ENCODE measurements at places on chromosomes 16 and 17.

DNA sequence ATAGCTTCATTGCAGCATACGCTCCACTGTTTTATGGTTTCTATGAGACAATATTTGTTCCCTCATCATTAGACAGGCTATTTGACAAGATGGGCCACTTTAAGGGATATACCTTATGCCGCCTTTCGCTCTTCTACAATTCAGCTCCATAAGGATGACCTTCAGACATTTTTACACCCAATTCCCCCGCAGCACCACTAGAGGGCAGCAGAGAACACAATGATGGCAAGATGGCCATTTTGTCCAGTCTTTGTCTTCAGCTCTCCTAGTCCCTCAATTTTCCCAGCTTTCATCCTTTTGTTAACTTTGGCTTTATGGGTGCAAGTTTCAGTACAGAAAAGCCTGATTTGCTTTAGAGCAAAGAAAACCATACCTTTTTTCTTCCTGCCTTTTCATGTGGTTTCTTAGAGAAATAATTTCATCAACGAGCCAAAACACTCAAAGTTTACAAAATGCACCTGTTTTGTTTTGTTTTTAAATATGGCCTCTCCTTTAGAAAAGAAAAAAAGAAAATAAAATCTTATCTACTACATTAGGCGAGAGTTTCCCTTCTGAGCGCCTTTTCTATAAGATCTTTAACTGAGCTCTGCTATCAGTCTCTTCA is 355.3 kb downstream of the TOX3 start:
- no peak for DNase-seq

GRCh38 chr16:57281791-57282190 is 2.7 kb downstream of the PLLP start:
- no peak for DNase-seq

DNA sequence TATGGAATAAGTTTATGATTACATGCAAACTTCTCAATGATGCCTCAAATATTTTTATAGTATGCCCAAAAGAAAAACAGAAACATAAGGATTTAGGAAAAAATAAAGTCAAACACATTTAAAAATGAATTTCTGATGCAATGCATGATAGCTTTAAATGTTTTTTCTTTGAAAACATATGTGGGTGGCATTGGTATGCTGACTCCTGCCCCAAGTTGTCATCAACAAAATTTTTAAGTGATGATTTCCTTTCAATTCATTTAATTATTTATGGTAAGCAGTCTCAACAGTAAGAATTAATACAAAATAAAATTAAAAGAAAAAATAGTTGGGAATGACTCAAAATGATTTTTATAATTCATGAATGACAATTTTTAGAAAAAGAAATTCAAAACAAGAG is 104.9 kb downstream of the CEP112 start:
- no peak for DNase-seq

- DNase-seq: no peak
Measured at GRCh38 chr17:34235389-34236028, 19.6 kb upstream of the CCL2 start.

GRCh38 chr17:14813649-14814370 is 451.3 kb downstream of the PMP22 start:
- no peak for DNase-seq

DNA sequence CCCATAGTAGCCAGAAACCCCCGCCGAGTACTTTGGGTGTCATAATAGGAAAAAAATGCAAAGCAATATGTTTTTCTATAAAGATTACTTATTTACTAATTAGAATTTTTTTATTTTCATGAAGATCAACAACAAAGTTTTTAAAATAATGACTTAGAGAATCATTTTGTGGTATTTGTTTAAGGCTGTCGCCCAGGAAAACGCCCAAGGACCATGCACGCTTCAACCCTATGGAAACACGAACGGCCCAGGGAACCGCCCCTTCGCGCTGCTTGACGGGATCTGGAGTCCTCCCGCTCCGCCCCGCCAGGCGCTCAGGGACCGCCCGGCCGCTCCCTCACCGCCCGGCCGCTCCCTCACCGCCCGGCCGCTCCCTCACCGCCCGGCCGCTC is 408 bp upstream of the KPNA2 start:
- peak; percentile 99 for DNase-seq

- DNase-seq: no peak
Measured at GRCh38 chr17:77354670-77355455, 214.1 kb downstream of the SEC14L1 start.

DNA sequence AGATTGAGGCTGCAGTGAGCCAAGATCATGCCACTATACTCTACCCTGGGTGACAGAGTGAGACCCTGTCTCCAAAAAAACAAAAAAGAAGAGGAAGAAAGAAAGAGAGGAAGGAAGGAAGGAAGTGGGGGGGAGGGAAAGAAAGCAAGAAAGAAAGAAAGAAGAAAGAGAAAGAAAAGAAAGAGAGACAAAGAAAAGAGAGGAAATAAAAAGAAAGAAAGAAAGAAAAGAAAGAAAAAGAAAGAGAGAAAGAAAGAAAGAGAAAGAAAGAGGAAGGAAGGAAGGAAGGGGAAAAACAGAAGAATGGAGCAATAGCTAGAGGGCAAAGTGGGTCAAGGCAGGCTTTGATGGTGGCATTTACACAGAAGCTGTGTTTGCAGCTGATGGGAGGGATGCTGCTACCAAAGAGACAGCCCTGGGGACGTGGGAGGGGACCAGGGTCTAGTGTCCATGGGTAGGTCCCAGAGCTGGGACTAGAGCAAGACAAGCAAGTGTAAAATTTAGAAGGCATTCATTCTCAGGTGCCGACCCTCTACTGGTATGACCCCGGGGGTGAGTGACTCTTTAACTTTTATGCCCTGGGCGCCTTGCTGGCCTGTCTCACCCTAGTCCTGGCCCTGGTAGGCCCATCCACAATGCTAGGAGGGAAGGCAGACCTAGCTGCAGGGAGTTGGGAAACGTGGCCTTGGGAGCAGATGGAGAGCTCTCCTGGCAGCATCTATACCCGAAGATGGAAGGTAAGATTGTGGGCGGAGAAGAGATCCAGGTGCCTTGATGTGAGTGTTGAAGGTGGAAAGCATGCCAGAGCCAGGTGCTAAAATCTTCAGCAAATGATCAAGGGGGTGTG is 2.0 kb upstream of the CES3 start:
- DNase-seq: no peak

- no peak for DNase-seq
Measured at GRCh38 chr16:54986409-54986808, 55.7 kb downstream of the IRX5 start.

- DNase-seq: no peak
Measured at GRCh38 chr17:50269477-50270434, 4.5 kb upstream of the TMEM92 start.

DNA sequence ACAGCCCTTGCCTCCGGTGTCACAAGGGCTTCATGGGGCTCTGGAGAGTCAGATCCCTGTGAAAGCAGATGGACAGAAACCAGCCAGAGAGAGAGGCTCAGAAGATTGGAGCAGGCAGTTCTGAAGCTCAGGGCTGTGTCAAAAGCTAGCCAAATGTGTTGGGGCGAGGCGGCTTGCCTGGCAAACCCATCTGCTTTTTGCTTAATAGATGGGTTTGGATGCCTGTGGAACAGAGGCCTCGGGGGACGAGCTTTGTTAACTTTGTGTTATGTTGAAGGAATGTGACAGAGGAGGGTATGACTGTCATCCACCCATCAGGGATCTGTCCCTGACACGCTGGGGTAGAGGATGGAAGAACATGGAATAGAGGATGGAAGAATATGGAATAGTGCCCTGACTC is 21.0 kb upstream of the SLC12A3 start:
- no peak for DNase-seq

Measured in NCI-H1048 (cell line).